ENCODE measurements at places on chromosomes 3 and 15.

DNA sequence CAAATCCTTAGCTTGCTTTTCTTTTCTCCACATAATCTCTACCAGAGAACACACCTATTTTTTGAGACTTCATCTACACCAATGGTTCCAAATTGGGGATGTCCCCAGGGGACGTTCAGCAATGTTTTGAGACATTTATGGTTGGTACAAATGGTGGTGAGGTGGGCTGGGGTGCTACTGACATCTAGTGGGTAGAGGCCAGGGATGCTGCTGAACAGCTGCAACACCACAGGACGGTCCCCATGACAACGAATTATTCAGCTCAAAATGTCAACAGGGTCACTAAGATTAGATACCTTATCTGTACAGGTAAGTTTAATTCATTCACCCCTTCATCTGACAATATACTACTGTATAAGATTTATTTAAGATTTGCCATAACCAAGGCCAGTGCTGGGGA is 14.4 kb downstream of the GK5 start:
- no peak for DNase-seq

DNA sequence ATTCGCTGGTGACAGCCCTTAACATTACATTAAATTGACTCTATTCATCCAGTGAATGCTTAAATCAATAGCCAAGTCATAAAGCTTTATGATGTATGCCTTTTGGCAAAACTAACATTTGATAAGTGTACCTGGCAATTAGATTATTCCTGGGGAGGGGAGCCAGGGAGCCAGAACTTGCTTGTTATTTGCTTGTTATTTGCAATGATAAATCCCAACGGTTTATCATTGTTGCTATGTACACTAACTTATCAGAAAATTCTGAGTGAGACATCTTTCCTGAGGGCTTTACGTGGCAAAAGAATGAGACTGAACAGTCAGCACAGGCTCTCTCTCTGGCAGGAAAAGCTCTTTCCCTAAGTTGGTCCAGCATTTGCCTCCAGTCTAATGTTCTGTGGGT is 35.8 kb upstream of the FBN1 start:
- DNase-seq = no peak

GRCh38 chr3:50423543-50423942 is 64.2 kb upstream of the TMEM115 start:
- no peak for DNase-seq

DNA sequence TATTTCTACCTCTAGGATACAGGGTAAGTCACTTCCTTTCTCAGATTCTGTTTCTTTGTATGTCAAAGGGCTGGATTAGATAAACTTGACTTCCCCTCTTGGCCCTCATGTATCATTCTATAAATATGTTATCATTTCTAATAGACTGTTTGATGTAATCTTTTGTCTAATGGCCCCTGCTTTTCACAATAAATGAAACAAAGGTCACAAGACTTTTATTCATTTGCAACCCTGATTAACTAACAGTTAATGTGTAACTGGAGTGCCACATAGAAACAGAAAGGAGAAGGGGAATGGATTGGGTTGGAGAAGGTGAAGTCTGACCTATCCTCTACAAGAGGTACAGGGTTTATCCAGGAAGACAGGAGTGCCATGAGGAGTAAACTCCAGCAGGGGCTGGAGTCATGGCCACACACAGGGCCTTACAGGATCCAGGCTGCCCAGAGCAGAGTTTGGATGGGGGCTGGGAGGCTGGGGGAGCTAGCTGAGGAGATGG is 8.0 kb upstream of the B3GNT5 start:
- DNase-seq = no peak

DNA sequence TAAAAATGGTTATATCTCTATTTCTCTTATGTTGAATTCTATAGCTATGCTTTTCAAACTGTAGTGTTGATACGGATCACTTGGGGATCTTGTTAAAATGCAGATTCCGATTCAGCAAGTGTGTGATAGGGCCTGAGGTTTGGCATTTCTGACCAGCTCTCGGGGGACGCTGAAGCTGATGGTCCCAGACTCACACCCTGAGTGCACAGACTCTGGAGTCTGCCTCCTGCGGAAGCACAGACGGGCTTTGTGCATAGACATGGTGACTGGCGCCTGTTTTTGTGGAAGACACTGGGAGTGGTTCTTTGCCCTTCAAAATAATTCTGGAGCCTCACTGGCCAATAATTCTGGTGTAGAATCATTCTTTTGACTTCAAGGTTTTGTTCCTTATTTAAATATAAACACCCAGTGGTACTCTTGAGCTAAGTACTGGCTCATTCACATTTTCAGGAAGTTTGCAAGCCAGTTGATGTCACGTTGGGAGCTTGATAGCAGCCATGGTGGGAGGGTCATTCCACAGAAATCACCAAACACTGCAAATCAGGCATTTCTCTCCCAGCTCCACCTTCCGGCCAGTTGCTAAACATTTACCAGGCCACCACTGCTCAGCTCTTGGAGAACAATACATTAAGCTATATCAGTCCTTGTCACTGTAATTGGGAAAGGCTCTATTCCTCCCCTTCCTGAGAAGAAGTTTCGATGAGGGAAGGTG is 19.2 kb downstream of the CLDN11 start:
- no peak for DNase-seq

DNA sequence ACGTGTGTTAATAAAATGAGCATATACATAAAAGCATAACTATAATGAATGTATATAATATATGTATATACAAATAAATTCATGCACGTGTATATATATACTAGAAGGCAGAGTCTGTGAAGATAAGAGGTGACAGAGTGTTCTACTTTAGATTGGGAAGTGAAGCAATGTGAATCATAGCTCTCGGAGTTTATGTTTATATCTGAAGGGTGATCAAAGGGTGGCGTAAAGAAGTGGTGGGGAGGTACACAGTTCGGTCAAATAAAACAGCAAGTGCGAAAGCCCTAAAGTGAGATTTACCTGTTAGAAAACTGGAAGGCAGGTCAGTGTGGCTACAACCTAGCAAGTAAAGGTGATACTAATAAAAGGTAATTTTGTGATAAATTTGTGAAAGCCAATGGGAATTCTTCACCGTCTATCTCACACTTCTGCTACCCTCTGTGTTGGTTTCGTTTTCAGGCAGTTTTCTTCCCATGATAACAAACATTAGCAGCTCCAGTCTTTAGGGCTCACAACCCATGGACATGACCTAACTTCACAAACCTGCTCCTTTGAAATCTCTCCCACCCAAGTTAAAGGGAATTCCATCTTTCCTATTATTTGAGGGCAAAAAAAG is 46.7 kb upstream of the BCHE start:
- DNase-seq = no peak

All from caudate nucleus (tissue), 63 donors.